ENCODE measurements at places on chromosomes 4 and X.

DNA sequence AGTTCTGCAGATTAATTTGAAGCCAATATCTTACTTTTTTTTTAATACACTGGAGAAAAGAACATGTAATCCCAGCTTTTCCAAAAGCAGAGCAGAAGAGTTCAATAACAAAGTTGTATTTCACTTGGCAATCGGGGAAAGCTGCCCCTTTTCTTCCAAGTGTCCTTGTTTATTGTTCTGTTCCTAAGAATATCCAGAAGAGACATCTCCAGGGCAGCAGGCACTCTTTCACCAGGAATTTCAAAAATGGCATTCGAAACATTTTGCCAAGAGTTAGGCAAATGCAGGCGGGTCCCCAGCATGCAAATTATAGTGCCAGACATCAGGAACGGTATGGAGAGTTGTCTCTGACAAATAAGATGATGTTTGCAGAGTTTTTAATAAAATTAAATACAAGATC, 494.5 kb downstream of the BCOR start:
- H3K4me3 ChIP-seq, result no peak overlapping the region
- peaks cover 3% of the 10 kb centered on the region for H3K27me3 ChIP-seq
- peaks cover 13% of the 10 kb centered on the region for H3K4me1 ChIP-seq
- DNase-seq, result no peak
- H3K27ac ChIP-seq, result no peak overlapping the region

DNA sequence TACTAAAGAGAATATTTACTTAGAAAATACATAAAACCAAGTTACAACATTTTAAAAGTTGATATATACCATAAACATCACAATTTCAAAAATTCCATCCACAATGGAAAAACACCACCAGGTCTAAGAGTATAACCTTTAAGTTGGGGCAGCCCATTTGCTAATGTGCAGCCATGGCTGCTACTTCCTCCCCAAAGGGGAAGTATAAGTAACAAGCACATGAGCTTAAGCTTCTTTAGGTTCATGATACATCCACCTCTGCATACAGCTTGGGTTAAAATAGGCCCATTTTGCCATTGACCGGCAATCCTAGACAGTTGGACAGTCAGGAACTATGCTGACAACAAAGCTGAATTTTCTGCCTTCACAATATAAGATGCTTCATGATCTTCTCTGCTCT, 16.6 kb upstream of the GASK1B start:
- H3K4me1 ChIP-seq, result no peaks in the 10 kb centered on the region
- no peak for DNase-seq
- no peaks in the 10 kb centered on the region for H3K36me3 ChIP-seq
- no peak overlapping the region for H3K27ac ChIP-seq
- no peak overlapping the region for H3K4me3 ChIP-seq

DNA sequence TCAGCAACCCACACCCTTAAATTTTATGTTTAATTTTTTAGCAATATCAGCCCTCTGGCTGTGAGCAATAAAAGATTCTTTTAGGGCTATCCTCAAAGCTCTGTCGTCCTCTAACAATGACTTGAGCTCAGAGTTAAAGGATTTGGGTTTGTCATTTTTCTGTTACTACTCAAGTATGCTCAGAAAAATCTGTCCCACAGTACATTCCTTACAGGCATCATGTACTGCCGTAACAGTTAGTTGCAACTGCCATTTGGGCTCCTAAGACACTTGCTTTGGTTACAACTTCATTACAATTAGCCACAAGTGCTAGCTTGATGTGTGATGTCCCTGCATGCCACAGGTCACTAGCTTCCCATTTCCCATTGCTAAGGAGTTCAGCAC, 33.2 kb downstream of the COQ2 start:
- no peaks in the 10 kb centered on the region for H3K27me3 ChIP-seq
- H3K27ac ChIP-seq, result no peak overlapping the region
- no peak for DNase-seq
- no peaks in the 10 kb centered on the region for H3K36me3 ChIP-seq

GRCh38 chr4:16777726-16778125, 120.7 kb downstream of the LDB2 start:
- H3K27ac ChIP-seq, result no peak overlapping the region
- H3K4me3 ChIP-seq, result no peak overlapping the region
- no peak for DNase-seq
- H3K27me3 ChIP-seq, result no peaks in the 10 kb centered on the region
- H3K36me3 ChIP-seq, result no peaks in the 10 kb centered on the region

- no peaks in the 10 kb centered on the region for H3K27me3 ChIP-seq
- H3K36me3 ChIP-seq, result no peaks in the 10 kb centered on the region
- H3K4me1 ChIP-seq, result no peaks in the 10 kb centered on the region
- no peak overlapping the region for H3K4me3 ChIP-seq
- DNase-seq, result no peak
Observed at GRCh38 chr4:89528526-89529133, 221.0 kb upstream of the GPRIN3 start.

DNA sequence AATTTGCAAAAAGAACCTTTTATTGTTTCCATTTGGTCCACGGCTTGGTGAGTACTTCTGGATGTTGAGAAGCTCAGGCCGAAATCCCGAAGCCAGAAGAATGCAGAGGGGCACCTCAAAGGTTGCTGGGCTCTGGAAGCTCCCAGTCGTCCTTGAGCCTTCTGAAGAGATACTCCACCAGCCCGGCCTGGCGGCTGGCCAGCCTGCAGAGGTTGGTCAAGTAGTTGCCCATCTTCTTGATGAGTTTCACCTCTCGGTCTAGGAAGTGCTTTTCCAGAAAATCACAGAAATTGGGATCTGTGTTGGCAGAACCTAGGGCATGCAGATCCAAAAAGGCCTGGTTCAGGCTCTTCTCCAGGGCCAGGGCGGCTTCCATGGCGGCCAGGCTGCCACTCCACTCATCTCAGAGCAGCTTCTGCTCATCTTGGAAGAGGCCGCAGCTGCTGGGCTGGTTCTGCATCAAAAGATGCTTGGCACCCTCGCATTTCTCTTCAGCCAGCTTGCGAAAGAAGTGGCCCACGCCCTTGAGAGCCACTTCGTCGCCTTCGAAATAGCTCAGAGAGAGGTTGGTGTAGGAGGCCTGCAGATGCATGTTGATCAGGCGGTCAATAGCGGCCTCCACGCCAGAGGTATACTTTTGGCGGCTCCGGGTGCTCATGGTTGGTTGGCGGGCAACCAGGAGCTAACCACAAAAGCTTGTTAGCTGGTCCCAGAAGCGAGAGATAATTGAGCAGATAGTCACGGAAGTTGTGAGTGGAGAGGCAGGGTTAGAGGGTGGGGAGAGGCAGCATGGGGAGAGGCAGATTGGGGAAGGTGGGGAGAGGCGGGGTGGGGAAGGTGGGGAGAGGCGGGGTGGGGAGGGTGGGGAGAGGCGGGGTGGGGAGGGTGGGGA, 76.5 kb upstream of the TSPAN7 start:
- H3K4me3 ChIP-seq, result no peak overlapping the region
- H3K36me3 ChIP-seq, result no peaks in the 10 kb centered on the region
- H3K27ac ChIP-seq, result no peak overlapping the region
- H3K4me1 ChIP-seq, result no peaks in the 10 kb centered on the region

DNA sequence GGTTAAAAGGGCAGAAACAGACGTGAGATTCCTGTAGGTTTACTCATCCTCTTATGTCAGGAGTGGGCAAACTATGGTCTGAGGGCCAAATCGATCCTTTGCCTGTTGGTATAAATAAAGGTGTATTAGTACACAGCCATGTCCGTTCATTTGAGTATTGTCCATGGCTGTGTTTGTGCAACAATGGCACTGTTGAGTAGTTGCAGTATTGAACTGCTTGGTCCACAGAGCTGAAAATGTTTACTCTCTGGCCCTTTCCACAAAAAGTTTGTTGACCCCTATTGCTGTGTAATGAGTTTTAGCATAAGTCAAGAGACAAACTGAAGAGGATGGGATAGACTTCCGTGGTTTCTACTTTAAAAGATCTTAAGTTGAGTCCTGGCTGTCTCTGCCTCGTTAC, 59.0 kb upstream of the MID1 start:
- H3K27me3 ChIP-seq, result no peaks in the 10 kb centered on the region
- DNase-seq, result no peak
- H3K4me1 ChIP-seq, result peaks cover 8% of the 10 kb centered on the region
- H3K27ac ChIP-seq, result no peak overlapping the region

DNA sequence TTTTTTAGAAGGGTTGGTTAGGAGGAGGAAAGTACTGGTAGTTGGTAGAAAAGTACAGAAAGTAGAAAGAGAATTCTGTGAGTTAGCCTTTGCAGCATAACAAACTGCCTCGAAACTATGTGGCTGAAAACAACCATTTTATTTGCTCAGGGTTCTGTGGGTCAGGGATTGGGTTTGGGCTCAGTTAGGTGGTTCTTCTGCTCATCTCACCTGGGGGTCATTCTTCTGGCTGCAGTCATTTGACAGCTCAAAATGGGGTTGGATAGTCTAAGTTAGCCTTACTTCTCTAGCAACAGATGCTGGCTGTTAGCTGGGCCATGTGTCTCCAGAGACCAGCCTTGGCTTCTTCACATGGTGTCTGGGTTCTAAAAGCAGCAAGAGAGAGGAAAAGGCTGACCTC, 119.4 kb downstream of the SMIM20 start:
- H3K27me3 ChIP-seq, result peaks cover 2% of the 10 kb centered on the region
- DNase-seq, result no peak
- no peak overlapping the region for H3K4me3 ChIP-seq
- H3K36me3 ChIP-seq, result no peaks in the 10 kb centered on the region

DNA sequence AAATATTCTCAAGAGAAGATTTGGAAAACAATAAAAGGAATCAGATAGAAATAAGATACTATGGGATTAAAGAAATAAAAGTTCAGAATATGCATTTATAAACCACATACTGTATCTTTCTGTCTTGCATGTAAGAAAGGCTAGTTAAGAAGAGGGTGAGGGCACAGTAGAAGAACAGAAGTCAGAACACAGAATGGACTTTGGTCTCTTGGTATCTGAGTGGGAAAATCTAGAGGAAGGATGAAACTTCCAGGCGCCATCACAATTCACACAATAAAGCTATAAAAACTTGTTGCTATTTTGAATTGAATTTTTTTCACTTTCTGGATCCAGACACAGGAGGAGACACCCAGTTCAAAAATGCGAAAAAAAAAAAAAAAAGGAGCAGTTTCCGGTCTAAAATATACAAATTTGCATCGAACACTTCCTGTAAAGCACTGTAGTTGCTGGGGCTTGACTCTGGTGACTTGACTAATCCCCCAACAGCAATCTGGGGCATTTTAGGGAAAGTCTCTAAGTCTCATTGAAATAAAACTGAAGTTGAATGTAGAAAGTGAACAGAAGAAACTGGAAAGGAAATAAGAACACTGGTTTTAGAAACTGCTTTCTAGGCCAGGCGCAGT, 8.1 kb upstream of the NAAA start:
- H3K27ac ChIP-seq, result no peak overlapping the region
- no peaks in the 10 kb centered on the region for H3K4me1 ChIP-seq
- no peak for DNase-seq
- H3K36me3 ChIP-seq, result no peaks in the 10 kb centered on the region
- H3K4me3 ChIP-seq, result no peak overlapping the region
- no peaks in the 10 kb centered on the region for H3K27me3 ChIP-seq

DNA sequence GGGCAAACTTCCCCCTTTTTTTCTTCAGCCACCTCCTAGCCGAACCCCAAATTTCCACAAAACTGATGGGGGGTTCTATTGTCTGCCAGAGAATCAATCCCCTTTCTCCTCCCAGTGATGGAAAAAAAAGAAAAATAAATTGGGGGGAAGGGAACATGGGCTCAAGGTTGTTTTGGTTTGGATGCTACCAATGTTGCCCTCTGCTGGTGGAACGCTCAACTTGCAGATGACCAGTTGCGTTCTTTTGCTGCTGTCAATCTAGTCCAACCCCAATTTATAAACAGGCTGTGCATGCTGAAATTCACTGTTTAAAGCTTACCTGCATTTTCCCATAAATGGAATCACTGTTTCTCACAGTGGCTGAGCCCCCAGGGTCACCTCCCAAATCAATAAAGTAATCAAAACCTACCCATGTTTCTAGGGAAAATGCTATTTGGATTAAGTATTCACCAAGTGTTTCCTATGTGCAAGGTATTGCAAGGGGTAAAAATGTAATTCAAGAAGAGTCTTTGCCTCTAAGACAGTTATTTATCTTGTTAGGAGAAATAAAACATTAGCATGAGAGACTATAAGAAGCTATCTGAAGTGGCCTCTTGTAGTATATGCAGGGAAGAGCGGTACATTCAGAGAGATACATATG, 116.7 kb upstream of the TMEM164 start:
- peaks cover 8% of the 10 kb centered on the region for H3K4me1 ChIP-seq
- peak; percentile 34 for DNase-seq
- H3K27me3 ChIP-seq, result peaks cover 2% of the 10 kb centered on the region
- no peaks in the 10 kb centered on the region for H3K36me3 ChIP-seq

DNA sequence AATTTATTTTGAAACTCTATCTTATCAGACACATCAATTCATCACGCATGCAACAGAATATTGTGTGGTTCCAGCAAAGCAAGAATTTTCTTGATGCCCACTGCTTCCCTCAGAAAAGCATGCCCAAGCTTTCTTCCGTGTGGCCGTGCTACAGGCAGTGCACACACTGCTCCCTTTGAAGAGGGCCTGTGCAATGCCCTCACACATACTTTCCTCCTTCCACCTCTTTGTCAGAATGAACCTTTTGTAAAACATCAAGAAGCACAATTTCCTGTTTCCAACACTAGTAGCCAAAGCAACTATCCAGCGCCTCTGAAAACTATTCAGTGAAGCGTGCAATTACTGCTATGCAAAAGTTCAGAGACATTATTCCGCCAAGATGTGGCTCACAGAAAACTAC, 201.7 kb downstream of the NLGN4X start:
- H3K4me3 ChIP-seq, result no peak overlapping the region
- no peak overlapping the region for H3K27ac ChIP-seq
- no peaks in the 10 kb centered on the region for H3K27me3 ChIP-seq
- H3K4me1 ChIP-seq, result peaks cover 1% of the 10 kb centered on the region
- H3K36me3 ChIP-seq, result no peaks in the 10 kb centered on the region

GRCh38 chr4:25172961-25173915, 13.0 kb upstream of the SEPSECS start:
- DNase-seq, result no peak
- peaks cover 5% of the 10 kb centered on the region for H3K4me1 ChIP-seq
- H3K4me3 ChIP-seq, result no peak overlapping the region

GRCh38 chr4:3168029-3168428, 80.9 kb upstream of the MSANTD1 start:
- peaks cover 8% of the 10 kb centered on the region for H3K4me1 ChIP-seq
- no peak overlapping the region for H3K4me3 ChIP-seq
- peaks cover 49% of the 10 kb centered on the region for H3K36me3 ChIP-seq
- H3K27ac ChIP-seq, result no peak overlapping the region

- peaks cover 15% of the 10 kb centered on the region for H3K4me1 ChIP-seq
- H3K4me3 ChIP-seq, result no peak overlapping the region
- no peak overlapping the region for H3K27ac ChIP-seq
- DNase-seq, result no peak
- H3K36me3 ChIP-seq, result no peaks in the 10 kb centered on the region
Observed at GRCh38 chr4:87116231-87116630, 104.2 kb downstream of the KLHL8 start.

- H3K36me3 ChIP-seq, result no peaks in the 10 kb centered on the region
- no peak overlapping the region for H3K4me3 ChIP-seq
Observed at GRCh38 chr4:155522201-155522600, 144.4 kb upstream of the GUCY1A1 start.

DNA sequence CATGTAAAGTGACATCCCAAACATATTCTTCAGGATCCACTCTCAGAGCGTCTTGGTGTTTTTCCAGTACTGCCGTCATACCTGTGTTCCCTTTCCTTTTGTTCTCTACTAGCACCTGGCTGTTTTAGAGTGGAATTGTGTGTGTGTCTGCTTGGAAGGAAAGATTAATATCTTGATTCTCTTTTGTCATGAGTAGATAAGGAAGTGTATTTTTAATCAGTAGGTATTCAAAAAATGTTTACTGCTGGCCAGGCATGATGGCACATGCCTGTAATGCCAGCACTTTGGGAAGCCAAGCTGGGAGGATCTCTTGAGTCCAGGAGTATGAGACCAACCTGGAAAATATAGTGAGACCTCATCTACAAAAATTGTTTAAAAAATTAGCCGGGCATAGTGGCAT, 198.8 kb downstream of the CBR4 start:
- H3K4me1 ChIP-seq, result peaks cover 13% of the 10 kb centered on the region
- H3K36me3 ChIP-seq, result no peaks in the 10 kb centered on the region
- no peak for DNase-seq
- no peak overlapping the region for H3K4me3 ChIP-seq

Data from glutamatergic neuron (in vitro differentiated cells).